Thoracic aorta (tissue), 2 donors: ENCODE measurements at places on chromosomes 2 and 18.

GRCh38 chr2:8761529-8762164, 75.8 kb downstream of the KIDINS220 start:
- no peak for DNase-seq

GRCh38 chr18:37495354-37495753, 70.2 kb downstream of the CELF4 start:
- DNase-seq: no peak

DNA sequence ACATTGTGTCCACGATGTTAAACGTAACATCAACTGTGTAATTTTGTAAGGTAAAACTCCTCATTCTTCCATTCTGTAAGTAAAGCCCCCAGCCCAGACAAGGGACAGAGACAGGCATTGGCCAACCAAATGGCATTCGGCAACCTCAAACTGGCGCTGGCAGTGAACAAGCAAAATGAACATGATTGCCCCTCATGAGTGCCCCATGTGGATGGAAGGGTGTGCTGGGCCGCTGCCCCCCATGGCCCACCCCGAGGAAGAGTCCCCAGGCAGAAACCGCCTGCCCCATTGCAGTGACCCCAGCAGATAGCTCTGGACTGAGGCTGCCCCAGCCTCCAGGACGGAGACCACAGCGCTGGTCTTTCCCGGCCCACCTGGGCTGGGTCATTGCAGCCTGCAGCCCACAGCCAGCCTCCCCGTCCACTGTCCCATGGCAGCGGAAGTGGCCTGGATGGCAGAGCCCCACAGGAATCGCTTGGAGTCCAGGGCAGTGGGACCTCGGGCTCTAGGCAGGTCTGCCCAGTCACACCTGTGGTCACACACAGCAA, 220.2 kb downstream of the HDAC4 start:
- no peak for DNase-seq

DNA sequence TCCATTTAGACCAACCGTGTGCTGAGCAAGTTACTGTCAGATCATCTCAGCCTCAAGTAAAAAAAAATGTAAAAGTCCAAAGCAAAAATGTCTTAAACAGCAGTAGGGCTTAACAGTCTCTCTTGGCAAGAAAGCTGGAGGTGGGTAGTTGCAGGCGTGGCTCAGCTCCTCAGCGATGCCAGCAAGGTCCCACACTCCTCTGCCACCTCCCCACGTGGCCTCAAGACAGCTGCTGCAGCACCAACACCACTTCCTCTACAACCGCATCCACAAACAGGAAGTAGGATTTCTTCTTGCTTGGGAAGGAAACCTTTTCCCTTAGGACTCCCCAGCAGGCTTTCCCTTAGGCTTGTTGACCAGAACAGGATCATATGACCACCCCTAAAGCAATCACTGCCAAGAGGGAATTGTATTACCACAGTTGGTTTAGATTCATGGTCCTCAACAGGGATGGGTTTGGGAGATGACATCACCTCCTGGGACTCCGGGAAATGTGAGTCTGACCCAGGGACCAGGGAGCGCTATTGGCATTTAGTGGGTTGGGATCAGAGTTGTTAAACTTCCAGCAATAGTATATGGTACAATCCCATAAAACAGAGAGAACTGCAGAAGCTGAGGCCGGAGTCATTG, 97.1 kb downstream of the MAPK4 start:
- no peak for DNase-seq

DNA sequence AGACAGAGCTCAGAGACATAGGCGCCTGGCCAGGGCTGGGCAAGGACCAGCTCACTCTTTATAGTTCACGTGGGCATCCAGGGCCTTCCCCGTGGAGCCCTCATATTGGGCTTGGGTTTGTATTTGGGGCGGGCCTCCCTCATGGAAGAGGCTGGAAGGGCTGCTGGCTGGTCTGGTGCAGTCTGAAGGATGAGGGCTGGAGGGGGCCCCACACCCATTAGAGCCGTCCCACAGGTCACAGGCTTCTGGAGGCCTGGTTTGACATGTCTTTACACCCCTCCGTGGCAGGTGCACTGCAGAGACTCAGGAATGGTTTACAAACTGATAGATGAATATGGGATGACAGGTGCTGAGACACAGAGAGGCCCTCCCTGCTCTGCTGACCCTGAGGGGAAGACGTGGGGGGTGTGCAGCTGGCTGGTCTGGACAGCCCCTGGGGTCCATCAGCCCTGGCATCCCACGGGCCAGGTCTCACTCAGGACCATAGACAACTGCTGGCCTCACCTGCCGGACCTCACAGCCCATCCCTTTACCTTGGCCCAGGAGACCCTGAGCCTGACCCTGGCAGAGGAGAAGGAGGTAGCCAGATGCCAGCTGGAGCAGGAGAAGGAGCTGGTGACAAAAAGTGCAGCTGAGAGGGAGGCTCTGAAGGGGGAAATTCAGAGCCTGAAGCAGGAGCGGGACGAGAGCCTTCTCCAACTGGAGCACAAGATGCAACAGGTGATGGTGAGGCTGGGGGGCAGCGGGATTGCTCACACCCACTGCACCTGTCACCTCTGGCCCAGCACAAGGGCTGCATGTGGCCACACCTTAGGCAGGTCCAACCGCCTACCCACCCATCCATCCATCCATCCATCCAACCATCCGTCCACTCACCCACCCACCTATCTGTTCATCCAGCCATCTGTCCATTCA, 43.9 kb downstream of the CROCC2 start:
- DNase-seq: no peak

DNA sequence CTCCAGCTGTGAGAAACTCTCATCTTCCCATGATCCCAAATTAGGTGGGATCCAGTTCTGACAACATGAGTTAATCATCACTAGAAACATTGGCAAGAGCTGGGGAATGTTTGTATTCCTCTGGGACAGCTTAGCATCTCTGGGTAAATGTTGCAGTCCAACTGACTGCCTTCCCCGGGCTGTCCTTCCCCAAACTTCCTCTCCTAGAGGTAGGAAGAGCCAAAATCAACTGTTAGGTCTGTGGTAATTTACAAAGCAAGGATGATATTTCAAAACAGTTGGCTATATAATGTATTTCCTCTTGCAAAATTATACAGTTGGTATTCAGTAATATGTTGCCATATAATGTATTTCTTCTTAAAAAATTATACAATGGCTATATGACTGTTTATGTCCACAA, 148.5 kb downstream of the MGAT5 start:
- no peak for DNase-seq

DNA sequence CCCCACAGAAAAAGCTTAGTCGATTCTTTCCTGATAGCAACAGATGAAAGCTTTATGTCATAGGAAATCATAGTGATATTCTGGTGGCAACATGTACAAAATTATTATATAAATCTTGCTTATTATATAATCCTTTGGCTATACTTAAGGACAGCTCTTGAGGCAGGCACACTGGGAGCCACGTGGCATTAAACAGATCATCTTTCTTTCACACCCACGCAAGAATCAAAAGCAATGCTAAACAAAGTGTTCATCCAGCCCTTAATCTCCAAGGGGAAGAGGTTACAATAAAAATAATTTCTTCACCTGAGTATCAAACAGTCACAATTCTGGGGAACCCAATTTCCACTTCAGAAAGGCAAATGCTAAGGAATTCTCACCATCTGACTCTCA, 57.8 kb downstream of the CYB5A start:
- no peak for DNase-seq

- DNase-seq: no peak
Observed at GRCh38 chr2:238894226-238894949, 46.5 kb downstream of the TWIST2 start.

DNA sequence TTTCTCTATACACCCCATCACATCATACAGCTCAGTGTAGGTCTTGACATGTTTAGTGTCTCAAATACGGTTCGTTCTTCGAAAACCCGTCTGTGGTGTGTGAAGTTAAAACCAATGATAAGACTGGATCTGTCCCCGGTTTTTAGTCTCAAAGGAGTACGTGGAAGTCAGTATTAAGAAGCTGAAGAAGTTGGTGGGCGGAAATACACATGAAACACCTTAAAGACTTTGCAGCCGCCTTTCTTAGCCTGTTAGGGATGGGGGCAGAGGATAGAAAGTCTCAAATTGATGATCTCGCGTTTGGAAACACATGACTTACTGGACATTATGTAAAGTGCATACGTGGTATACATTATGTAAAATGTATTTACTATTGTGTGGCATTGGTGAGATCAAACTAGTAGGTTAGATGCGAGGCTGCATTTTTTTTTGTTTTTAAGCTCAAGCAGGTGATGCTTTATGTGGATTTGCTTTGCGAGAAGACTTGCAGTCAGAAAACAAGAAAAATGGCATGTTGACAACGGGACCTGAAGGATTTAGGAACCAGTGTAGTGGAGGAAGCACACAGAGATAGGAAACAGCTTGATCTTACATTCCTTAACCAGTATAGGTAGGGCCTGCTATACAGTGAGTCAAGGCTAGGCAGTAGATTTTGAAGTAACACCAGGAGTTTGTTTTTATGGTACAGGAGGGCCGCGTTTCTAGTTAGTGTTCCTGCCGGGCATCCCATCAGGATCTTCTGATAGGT, 1.2 kb downstream of the CNOT11 start:
- no peak for DNase-seq

DNA sequence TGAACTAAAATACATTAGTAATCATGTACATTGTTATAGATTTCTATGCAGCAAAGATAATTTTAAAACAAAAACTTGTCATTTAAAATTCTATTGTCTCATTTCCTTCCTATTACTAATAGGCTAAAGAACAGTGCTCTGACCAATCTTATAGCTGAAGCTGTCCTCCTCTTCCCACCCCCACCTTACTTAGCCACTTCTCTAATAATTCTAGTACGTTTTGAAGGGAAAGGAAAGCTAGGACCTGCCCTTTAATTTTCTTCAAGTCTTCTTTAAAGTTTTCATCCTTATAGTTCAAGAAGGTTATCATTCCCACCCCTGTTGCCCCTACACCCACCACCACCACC, 121.6 kb downstream of the RBMS1 start:
- no peak for DNase-seq

GRCh38 chr2:165406173-165406572, 63.3 kb upstream of the CSRNP3 start:
- no peak for DNase-seq

DNA sequence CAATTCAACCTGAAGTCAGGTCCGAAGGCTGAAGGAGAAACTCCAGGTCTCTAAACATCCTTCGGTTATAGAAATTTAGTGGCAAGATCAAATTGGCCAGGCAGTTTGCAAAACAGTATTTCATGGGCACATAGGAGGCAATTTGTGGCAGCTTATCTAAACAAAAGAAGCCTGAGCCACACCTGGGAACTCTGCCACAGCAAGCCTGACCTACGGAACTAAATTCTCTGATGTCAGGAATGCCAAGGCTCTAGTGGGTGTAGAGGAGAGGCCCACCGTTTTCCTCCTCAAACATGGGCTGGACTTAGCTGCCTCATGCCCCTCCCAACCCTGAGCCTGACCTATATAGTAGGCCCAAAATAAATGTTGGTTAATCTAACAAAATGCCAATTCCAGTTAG, 16.0 kb downstream of the SATB2 start:
- DNase-seq: no peak

DNA sequence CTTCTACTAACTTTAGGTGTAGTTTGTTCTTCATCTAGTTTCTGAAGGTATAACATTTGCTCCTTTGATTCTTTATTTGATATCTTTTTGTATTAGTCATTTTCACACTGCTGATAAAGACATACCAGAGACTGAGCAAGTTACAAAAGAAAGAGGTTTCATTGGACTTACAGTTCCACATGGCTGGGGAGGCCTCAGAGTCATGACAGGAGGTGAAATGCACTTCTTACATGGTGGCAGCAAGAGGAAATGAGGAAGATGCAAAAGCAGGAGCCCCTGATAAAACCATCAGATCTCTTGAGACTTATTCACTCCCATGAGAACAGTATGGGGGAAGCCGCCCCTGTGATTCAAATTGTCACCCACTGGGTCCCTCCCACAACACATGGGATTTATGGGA, 544.4 kb upstream of the DSEL start:
- no peak for DNase-seq

DNA sequence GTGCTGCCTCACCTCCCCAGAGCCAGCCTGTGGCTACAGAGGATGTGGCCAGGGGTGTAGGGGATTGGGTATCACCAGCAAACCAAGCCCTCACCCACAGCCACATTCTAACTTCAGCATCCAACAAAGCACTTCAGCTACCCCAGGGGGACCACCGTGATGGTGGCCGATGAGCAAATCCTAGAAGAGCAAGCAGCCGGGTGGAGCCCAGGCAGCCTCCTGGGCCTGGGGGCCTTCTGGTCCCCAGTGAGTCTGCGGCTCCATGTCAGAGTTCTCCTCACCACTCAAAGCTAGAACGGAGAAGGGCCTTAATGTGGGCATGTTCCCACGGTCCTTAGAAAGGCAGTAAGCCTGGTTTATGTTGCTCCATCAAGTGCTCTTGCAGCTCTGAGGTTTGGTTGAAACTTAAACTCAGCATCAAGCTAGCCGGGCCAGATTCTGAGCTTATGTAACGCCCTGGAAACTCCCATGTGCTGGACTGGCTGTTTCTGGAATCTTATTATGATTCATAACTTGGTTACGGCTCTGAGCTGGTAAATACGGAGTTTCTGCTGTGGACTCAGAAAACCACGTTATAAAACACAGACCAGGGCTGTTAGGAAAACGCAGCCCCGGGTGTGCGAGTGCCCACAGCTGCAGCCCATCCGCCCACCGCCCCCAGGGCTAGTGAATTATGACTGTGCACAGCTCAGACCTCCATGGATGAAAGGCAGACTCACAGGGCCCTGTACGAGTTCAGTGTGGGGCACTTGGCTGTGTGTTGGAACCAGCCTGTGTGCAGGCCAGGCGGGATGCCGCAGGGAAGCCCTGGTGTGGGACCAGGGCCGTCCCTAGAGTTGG, 99.8 kb downstream of the SEPTIN10 start:
- DNase-seq: peak; percentile 28

DNA sequence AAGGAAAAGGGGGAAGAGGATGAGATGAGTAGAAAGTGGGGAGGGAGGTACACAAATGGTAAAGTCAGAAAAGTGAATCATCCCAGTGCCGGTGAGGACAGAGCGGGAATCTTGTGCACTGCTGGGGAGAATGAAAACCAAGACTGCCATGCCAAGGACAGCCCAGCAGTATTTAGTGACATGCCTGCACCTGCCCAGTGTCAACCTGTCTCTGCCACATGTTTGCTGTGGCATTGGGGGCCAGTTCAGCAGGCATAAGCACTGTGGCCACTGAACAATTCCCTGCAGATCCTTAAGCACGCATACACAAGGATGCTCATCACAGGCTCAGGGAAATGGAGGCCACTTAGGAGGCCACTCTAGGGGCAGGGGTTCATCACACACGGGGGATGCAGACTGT, 5.2 kb upstream of the KCNK3 start:
- DNase-seq: no peak

- no peak for DNase-seq
Observed at GRCh38 chr2:45974056-45974455, 322.6 kb downstream of the PRKCE start.

DNA sequence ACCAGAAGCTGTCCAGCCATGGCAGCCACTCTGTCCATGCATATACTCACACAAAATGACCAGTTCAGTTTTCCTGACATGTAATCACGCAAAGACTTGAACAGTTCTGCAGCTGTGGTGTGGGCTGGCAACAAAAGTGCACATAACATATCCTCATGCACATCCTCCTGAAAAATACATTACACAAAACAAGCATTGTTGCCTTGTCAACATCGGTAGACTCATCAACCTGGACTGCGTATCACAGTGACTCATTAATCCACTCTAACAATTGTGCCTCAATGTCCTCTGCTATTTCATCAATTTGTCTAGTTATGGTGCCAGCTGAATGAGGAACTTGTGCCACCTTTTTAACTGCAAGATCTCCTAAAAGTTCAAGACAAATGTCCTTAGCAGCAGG, 19.5 kb downstream of the RBKS start:
- no peak for DNase-seq
